ENCODE measurements at places on chromosomes 3 and 15.

DNA sequence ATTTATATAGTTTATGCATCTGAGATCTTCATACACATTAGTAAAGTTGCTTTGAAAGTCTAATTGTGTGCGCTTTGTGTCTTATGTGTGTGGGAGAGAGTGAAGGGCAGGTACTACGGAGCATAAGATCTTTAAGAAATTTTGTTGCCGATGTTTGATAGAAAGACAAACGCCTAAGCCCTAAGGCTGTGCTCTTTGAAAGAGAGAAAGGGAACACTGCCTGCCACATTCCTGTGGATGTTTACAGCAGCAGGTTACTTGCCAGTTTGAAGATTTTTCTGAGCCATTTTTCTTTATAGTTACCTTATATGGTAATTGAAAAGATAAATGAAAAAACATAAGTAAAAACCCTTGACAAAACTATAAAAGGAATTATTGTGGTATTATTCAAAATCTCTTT lies 17.0 kb downstream of the DTWD1 start:
- no peak for DNase-seq

DNA sequence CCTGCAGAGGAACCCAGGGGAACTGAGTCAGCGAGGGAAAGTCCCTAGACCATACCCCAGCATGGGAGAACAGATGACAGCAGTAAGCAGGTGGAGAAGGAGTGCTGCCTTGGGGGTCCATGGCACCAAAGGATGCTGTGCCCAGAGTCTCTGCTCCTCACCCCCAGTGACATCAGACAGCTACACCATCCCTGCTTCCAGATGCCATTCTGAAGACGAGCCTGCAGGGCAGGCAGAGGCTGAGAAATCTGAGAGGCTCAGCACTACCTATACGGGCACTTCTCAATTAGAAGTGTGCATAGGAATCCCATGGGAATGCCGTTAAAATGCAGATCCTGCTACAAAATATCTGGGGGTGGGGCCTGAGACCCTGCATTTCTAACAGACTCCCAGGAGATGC lies 211.3 kb upstream of the NSMCE3 start:
- DNase-seq = no peak

DNA sequence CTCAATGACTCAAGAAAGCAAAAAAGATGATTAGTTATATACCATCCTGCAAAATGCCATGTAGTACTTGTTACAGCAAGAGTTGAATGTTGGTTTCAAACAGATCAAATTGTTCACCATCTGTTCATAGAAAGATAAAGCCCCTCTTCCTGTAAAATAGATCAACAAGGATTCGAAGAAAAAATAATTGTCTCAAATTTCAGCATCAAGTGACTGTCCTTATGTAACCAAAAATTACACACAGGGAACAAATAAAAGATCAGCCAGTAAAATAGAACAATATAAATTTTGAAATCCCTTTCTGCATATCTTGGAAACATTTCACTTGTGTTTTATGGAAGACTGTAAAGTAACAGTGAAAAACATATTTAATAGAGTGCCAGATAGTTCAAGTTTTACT lies 165.1 kb upstream of the STAC start:
- no peak for DNase-seq

DNA sequence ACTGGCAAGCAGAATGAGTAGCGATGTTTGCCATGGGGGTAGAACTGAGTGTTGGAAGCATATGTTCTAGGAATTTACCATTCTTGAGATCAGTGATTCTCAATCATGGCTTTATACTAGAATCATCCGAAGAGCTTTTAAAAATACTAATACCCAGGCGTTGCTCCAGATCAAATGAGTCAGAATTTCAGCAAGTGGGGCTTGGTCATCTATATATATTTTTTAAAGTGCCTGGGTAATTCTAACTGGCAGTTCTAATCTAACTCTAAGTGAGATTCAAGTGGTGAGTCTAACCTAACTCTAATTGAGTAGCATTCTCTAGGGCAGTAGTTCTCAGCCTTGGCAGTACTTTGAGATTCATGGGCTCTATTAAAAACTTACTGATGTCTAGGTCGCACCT lies 20.8 kb downstream of the TM4SF1 start:
- no peak for DNase-seq

- no peak for DNase-seq
These were observed 245.6 kb downstream of the CLSTN2 start for GRCh38 chr3:140180603-140181002.
